ENCODE measurements at places on chromosomes 6 and 20. TPM values are rescaled to one million over a fixed set of nuclear protein-coding genes. Genes with fewer than 3 reads are reported as not detected.

GRCh38 chr6:12311106-12311505, 20.9 kb downstream of the EDN1 start:
- no peak overlapping the region for H3K4me3 ChIP-seq
- H3K4me1 ChIP-seq: no peaks in the 10 kb centered on the region
- no peaks in the 10 kb centered on the region for H3K27me3 ChIP-seq
- H3K36me3 ChIP-seq: no peaks in the 10 kb centered on the region
- DNase-seq: no peak

The PCSK2 gene
- 4.9 TPM for total RNA-seq

GRCh38 chr20:38644588-38645260, 43.1 kb downstream of the ARHGAP40 start:
- H3K36me3 ChIP-seq: no peaks in the 10 kb centered on the region
- H3K4me1 ChIP-seq: peaks cover 9% of the 10 kb centered on the region
- DNase-seq: no peak
- H3K4me3 ChIP-seq: no peak overlapping the region
- no peak overlapping the region for H3K27ac ChIP-seq
- peaks cover 8% of the 10 kb centered on the region for H3K27me3 ChIP-seq

DNA sequence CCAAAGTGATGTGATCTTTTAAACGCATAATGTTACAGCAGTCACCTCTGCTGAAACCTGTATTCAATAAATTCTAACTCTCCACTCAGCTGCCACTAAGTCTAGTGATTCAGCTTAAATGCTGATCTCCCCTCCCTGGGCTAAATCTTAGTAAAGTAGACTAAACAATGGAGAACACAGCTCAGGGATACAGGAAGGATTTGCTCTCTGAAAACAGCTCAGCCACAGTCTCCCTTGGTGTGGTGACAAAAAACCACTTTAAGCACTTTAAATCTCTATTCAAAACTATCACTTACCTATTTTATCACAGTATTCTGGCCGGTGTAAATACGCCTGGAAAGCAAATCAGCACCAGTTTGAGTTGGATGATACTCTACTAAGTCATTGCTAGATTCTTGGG, 130.6 kb downstream of the RFX6 start:
- H3K27me3 ChIP-seq: no peaks in the 10 kb centered on the region
- no peaks in the 10 kb centered on the region for H3K4me1 ChIP-seq
- no peak overlapping the region for H3K4me3 ChIP-seq
- no peaks in the 10 kb centered on the region for H3K36me3 ChIP-seq
- DNase-seq: no peak
- no peak overlapping the region for H3K27ac ChIP-seq

The KATNA1 gene
- total RNA-seq: 11.6 TPM

DNA sequence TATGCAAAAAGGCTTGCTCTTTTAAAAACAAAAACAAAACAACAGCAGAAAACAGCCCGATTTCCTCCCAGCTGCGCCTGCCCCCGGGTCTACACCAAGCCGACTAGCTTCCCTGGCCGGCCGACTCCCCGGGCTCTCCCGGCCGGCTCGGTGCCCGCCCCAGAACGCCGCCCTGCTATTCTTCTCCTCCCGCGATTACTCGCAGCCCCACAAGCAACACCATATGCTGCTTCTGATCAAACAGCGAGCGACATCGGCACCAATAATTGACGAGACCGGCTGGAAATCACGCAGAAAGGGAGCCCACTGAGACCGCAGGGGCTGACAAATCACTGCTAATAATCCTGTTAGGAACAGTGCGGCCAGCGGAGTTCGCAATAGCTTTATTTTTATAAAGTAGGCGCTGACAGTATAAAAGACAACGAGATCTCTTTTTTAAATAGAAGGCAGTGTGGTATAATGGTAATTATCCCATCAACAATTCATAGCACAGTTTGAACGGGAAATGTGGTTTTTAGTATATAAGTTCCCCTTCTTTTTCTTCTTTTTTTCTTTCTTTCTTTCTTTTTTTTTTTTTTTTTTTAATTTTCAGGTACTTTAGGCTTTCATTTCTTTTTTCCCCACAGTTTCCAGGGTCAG, 3.3 kb downstream of the SIM1 start:
- DNase-seq: no peak
- H3K27ac ChIP-seq: no peak overlapping the region
- H3K36me3 ChIP-seq: no peaks in the 10 kb centered on the region
- H3K27me3 ChIP-seq: peaks cover 100% of the 10 kb centered on the region
- no peak overlapping the region for H3K4me3 ChIP-seq
- H3K4me1 ChIP-seq: peaks cover 11% of the 10 kb centered on the region

GRCh38 chr20:58555078-58555765, 40.0 kb upstream of the APCDD1L start:
- no peak overlapping the region for H3K4me3 ChIP-seq
- DNase-seq: no peak
- no peaks in the 10 kb centered on the region for H3K4me1 ChIP-seq
- no peaks in the 10 kb centered on the region for H3K36me3 ChIP-seq
- peaks cover 12% of the 10 kb centered on the region for H3K27me3 ChIP-seq

- H3K27me3 ChIP-seq: no peaks in the 10 kb centered on the region
- H3K27ac ChIP-seq: no peak overlapping the region
Measured at GRCh38 chr6:53412751-53413150, 64.0 kb upstream of the ELOVL5 start.

The GINM1 gene
- total RNA-seq: 43.6 TPM

DNA sequence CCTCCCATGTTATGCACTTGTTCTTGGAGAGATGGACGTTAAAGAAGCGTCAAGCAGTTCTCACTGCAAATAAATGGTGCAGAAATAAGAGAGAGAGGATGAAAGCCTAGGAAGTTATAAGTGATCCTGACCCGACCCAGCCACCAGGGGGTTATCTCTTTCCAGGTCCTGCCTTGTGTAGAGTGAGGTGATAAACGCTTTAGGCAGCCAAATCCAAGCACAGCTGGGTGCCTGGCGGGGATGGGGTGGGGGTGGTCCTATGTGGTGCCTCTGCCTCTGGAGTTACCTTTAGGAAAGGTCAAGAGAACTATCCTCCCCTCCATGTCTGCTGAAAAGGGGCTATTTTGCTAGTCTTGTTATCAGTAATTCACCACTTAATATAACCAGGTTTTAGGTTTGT, 9.2 kb upstream of the TFAP2A start:
- no peak overlapping the region for H3K4me3 ChIP-seq
- DNase-seq: no peak
- peaks cover 79% of the 10 kb centered on the region for H3K27me3 ChIP-seq
- H3K4me1 ChIP-seq: peaks cover 7% of the 10 kb centered on the region

The DDAH2 gene
- 70.2 TPM for total RNA-seq

- DNase-seq: no peak
- peak overlapping the region; percentile 98 for H3K27ac ChIP-seq
- H3K4me3 ChIP-seq: peak overlapping the region; percentile 82
- H3K4me1 ChIP-seq: no peaks in the 10 kb centered on the region
- no peaks in the 10 kb centered on the region for H3K36me3 ChIP-seq
Measured at GRCh38 chr6:119350952-119351372, 1.4 kb upstream of the MAN1A1 start.

GRCh38 chr6:134316733-134317431, 1.0 kb downstream of the SGK1 start:
- no peaks in the 10 kb centered on the region for H3K36me3 ChIP-seq
- peaks cover 10% of the 10 kb centered on the region for H3K4me1 ChIP-seq

DNA sequence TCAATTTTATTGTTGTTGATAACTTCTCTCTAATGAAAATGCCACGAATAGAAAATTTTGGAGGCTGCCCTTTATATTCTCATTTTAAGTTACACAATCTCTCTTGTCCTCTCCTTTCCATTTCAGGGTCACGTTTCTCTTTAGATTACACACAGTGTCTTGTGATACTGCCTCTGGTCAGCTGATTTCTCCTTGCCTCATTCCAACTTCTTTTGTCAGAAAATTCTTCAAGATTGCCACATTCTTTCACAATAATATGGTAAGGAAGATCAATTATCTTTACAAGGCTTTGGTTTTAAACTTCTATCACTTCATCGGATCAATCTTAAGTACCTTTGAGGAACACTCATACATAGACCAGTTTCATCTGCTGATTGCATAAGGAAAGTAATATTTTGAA, 370.3 kb downstream of the RFPL4B start:
- no peaks in the 10 kb centered on the region for H3K27me3 ChIP-seq
- no peak overlapping the region for H3K27ac ChIP-seq
- no peaks in the 10 kb centered on the region for H3K4me1 ChIP-seq
- no peak for DNase-seq
- no peaks in the 10 kb centered on the region for H3K36me3 ChIP-seq

The TBC1D20 gene
- 37.7 TPM for total RNA-seq

DNA sequence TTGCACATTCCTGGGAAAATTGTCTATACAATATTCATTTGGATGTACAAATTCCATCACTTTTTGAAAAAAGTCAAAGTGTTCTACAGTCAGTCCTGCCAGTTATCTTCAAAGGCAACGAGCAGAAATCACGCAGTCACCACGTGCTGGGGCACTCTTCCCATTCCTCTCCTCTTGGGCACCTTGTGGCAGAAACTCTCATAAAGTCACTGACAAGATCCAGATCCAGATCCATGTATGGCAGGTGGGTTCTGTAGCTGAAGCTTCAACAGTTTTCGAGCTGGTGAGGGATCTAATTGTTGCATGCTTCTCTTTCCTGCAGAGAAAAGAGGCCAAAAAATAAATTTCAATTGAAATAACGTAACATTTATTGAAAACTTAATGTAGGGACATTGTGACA, 6.7 kb upstream of the NDRG3 start:
- no peaks in the 10 kb centered on the region for H3K27me3 ChIP-seq
- peaks cover 30% of the 10 kb centered on the region for H3K36me3 ChIP-seq
- no peak for DNase-seq
- H3K4me1 ChIP-seq: peaks cover 16% of the 10 kb centered on the region
- H3K4me3 ChIP-seq: no peak overlapping the region

The SYNDIG1 gene
- total RNA-seq: 1.3 TPM

- H3K27me3 ChIP-seq: peaks cover 91% of the 10 kb centered on the region
- H3K4me3 ChIP-seq: no peak overlapping the region
- peaks cover 3% of the 10 kb centered on the region for H3K4me1 ChIP-seq
- H3K36me3 ChIP-seq: peaks cover 21% of the 10 kb centered on the region
Measured at GRCh38 chr20:21393816-21394519, 3.4 kb downstream of the NKX2-4 start.

DNA sequence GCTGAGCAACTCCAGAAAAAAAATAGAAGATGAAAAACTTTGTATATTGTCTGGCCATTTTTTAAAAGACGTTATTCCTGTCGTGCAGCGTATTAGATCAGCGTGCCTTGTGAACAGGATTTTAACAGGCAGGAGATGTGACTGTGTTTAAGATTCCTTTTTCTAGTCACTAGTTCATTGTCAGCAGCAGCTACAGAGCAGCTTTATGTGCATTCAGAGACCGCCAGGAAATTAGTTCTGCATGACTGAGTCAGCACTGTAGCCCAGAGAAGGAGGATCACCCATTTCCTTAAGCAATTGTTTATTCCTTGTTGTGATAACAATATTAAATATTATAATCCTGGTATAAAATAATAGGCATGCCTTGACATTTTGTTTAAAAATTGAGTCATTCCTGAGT, 75.4 kb upstream of the ADGRB3 start:
- H3K4me3 ChIP-seq: no peak overlapping the region
- no peaks in the 10 kb centered on the region for H3K4me1 ChIP-seq
- no peak for DNase-seq
- no peaks in the 10 kb centered on the region for H3K36me3 ChIP-seq
- no peak overlapping the region for H3K27ac ChIP-seq
- H3K27me3 ChIP-seq: no peaks in the 10 kb centered on the region

The TNNC2 gene
- 0.42 TPM for total RNA-seq

- peaks cover 74% of the 10 kb centered on the region for H3K4me1 ChIP-seq
- H3K27me3 ChIP-seq: no peaks in the 10 kb centered on the region
- no peaks in the 10 kb centered on the region for H3K36me3 ChIP-seq
Measured at GRCh38 chr20:59937150-59937549, 3.0 kb downstream of the PPP1R3D start.

- no peaks in the 10 kb centered on the region for H3K27me3 ChIP-seq
- peak; percentile 36 for DNase-seq
- peaks cover 7% of the 10 kb centered on the region for H3K4me1 ChIP-seq
- H3K27ac ChIP-seq: no peak overlapping the region
- no peaks in the 10 kb centered on the region for H3K36me3 ChIP-seq
Measured at GRCh38 chr6:8707956-8708772, 272.8 kb upstream of the SLC35B3 start.

- peaks cover 72% of the 10 kb centered on the region for H3K27me3 ChIP-seq
- no peak overlapping the region for H3K27ac ChIP-seq
- H3K4me1 ChIP-seq: no peaks in the 10 kb centered on the region
- H3K4me3 ChIP-seq: no peak overlapping the region
- DNase-seq: no peak
Measured at GRCh38 chr6:50709366-50709734, 4.0 kb upstream of the TFAP2D start.

GRCh38 chr6:165987483-165988301, 180.0 kb downstream of the TBXT start:
- no peak overlapping the region for H3K27ac ChIP-seq
- H3K4me3 ChIP-seq: no peak overlapping the region
- DNase-seq: no peak
- H3K27me3 ChIP-seq: peaks cover 22% of the 10 kb centered on the region

DNA sequence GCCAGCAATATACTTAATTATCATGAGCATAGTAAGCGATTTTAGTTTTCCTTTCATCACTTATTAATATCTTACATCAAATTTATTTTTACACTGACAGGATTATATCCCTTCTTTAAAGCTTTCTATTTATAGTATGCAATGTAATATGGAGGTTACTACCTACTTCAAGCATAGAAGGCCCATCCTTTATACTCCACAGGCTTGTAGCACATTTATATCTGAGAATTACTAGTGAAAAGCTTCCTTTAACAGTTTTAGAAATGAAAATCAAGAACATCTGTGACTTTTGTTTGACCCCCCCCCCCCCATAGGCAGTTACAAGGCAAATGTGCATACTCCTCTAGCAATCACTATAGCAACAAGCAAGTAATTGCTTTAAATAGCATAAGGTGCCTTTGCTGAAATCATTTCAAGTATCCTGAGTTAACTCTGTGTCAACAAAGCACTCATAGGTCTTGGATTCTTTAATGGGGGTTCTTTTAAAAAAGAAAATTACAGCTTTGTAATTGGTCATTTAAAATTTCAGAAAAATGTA, 917.7 kb downstream of the PHF3 start:
- no peak overlapping the region for H3K27ac ChIP-seq
- no peaks in the 10 kb centered on the region for H3K27me3 ChIP-seq
- no peaks in the 10 kb centered on the region for H3K36me3 ChIP-seq
- no peak overlapping the region for H3K4me3 ChIP-seq
- no peaks in the 10 kb centered on the region for H3K4me1 ChIP-seq
- no peak for DNase-seq

The GABRR1 gene
- not detected for total RNA-seq

The DNAJC5 gene
- 59.5 TPM for total RNA-seq

DNA sequence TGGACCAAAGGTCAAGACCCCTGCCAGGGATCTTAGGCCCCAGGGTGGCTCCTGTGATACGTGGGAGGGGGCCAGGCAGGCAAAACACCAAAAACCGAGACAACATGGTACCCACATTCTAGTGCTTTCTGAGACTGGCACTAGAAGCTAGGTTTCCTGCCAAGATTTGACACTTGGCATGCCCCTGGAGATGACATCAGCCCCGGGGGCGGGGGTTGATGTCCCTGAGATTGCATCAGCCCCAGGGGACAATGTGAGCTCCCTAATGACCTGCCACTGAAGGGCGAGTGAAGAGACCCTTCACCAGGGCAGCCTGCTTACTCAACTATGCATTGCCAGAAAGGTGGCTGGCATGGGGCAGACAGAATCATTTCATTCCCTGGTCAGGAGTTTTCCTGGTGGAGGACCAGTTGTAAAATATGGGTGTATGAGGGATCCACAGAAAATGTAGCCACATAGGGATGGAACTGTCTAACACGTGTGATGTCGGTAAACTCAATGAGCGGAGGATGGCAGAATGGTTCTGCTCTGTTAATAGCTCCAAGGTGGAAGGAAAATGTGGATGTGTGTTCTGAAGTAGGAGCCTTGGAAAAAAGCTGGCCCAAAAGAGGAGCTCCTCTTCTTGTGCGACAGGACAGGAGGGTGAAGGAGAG, 219.7 kb downstream of the UNC5CL start:
- DNase-seq: no peak
- no peaks in the 10 kb centered on the region for H3K36me3 ChIP-seq
- no peaks in the 10 kb centered on the region for H3K4me1 ChIP-seq

The DEFB119 gene
- not detected for total RNA-seq

The RFX6 gene
- total RNA-seq: not detected
